Stimulated activated CD8-positive, alpha-beta memory T cell treated with anti-CD3 and anti-CD28 coated beads, Interleukin-7, amount 100 ng/mL, for 1 hour (primary cell): ENCODE measurements at places on chromosomes 4 and X.

DNA sequence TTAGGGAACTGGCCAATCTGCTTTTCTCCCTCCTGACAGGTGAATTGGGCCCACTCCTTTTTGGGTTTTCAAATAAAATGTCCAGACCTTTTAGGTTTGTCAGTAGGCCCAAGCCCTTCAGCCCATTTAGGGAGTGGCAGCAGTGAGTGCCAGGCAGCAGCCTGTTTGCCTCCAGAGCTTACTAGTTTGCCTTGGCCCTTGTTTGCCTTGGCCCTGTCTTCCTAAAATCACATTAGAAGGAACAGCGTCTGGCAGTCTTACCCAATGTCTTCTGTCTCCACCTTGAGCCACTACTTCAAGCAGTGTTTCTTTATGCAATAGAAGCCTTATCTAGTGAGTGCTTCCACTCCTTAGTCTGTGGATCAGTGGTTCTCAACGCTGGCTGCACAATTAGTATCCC, 117.1 kb downstream of the TMEM164 start:
- DNase-seq, result no peak

GRCh38 chrX:12583543-12583942, 207.7 kb upstream of the PRPS2 start:
- no peak for DNase-seq

DNA sequence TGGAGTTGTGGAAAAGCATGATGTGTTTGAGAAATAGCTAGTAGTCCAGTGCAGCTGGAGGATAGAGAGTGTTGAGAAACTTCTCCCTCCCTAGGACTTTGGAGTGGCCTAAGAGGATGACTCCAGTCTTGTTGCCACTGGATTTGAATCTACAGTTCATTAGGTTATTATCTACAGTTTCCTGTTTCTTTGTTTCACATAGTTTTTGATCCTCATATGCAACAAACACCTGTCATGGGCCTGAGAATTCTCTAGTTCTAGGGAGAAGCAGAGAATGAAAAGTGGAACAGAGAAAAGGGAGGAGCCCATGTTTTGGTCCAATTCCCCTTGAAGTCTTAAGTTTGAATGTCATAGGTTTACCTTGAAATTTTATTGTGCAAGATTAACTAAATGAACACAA, 73.6 kb upstream of the TBC1D9 start:
- no peak for DNase-seq

DNA sequence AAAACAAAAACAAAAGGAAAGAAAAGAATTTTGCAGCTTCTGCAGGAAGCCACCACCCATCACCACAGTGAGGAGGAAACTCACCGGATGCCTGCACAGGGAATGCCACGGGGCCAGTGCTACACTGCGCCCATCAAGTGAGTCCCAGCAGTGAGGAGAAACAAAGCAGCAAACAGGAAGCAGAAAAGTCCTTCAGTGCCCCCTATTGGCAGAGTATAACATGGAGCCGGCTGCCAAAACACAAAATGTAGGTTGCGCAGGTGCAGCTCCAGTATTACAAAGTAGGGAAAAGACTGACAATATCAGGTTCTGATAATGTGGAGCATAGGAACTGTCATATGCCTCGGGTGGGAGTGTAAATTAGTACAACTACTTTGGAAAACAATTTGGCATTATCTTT, 23.3 kb upstream of the SCML2 start:
- DNase-seq, result no peak

- no peak for DNase-seq
Observed at GRCh38 chr4:153931804-153932203, 142.9 kb upstream of the SFRP2 start.

DNA sequence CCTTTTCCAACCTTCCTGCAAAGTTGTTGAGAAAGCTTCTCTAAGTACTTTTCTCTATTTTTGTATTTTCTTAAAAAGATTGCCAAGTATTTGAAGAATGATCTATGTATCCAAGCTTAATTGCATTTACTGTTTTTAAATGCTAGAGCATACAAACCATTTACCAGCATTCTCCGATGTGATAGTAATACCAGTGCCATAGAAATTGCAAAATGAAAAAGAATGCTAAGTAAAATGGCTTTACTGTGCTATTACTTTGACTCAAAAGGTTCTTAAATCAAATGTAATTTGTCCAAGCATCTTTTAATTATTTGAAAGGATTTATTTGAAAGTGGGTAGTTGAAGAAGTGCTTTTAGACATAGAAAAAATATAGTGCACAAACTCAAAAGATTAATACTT, 1183.2 kb downstream of the RAPGEF2 start:
- no peak for DNase-seq
